ENCODE measurements at places on chromosomes 12 and 14.

DNA sequence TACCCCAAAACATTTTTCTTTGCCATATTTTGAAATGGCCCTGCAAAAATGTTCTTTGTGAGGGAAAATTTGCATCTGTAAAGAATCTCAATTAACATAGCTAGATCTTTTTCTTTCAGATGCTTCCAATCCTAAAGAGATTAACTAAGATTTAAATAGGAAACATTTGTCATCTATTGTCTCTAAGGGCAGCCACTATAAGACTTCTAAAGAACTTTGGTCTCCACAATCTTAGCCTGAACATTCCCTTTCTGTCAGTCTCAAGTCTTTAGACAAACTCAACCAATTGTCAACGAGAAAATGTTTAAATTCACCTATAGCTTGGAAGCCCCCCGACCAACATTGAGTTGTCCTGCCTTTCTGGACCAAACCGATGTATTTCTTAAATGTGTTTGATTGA is 71.1 kb upstream of the RASSF8 start:
- no peak for DNase-seq

- DNase-seq: no peak
These were observed 96.6 kb downstream of the SUDS3 start for GRCh38 chr12:118472940-118473339.

DNA sequence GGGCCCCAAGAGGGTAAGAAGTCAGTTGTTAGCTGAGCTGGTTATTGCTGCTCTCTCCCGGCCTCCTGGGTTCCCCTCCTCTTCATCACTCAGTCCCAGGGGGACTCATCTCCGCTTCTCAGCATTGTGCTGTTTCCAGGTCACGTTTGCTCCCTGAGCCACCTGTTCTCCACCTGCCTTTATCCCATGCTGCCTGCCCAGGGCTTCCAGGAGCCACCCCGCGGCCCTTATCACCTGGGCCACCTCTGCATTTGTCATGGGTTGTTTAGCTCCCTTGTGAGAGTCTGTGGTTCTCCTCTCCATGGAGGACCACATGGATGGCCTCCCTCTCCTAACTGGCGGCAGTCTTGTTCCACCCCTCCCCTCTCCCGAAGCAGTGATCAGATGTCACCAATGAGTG is 36.0 kb downstream of the SYNDIG1L start:
- DNase-seq: no peak

GRCh38 chr14:63262446-63262845 is 56.3 kb downstream of the GPHB5 start:
- DNase-seq: no peak

DNA sequence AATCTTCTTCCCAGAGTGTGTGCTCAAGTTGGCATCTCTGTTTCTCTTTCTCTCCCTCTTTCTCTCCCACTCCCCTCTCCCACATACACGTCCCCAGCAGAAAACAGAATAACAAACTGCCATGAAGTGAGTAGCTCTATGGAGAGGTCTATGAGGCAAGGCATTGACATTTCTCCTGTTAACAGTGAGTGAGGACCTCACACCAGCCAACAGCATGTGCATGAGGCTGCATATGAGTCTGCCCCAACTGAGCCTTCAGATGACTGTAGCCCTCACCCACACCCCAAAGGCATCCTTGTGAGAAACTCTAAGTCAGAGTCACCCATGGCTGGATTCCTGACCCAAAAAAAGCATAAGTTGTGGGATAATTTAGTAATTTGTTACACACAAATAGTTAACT is 50.4 kb downstream of the MAGOHB start:
- peak; percentile 7 for DNase-seq
